Ammon's horn (tissue), 1 donor: ENCODE measurements at places on chromosomes 12 and 14.
A peak's percentile ranks its signal among the peaks of the same experiment; 100 is the strongest.

GRCh38 chr12:113302886-113303640 is 31.8 kb downstream of the SLC8B1 start:
- no peak for DNase-seq

- no peak for DNase-seq
These were observed 599.1 kb downstream of the CCER1 start for GRCh38 chr12:90355711-90356355.

- no peak for DNase-seq
These were observed 200.3 kb upstream of the NPAS3 start for GRCh38 chr14:32738206-32738871.

DNA sequence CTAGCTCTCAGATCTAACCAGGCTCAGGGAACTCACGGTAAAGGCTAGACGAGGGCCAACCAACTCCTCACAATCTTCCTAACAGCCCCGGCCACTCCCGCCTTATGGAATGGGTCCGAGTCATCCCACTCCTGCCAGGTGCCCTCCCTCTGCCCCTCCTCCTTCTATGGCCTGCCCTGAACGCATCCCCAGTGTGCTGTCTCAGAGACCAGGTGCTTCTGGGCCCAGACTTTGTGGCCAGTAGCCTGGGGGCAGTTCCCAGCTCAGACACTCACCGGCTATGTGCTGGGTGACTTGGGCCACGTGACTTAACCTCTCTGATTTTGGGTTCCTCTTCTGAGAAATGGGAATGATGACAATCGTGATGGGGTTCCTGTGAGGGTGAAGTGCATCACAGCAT is 22.5 kb downstream of the PAPLN start:
- DNase-seq = no peak

DNA sequence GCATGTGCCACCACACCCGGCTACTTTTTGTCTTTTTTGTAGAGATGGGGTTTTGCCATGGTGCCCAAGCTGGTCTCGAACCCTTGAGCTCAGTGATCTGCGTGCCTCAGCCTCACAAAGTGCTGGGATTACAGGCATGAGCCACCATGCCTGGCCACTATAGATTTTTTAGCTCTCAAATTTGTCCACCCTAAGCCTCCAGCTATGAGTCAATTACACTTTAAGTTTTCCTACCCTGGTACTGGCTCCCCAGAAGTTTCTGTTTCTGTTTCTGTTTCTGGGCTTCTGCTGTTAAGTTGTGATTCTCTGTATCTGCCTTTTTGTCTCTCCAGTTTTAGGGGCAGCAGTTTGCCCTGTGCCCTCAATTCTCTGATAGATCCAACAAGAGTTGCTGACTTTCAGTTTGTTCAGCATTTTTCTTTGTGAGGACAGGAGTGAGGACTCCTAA is 4.4 kb upstream of the TINF2 start:
- DNase-seq = no peak

DNA sequence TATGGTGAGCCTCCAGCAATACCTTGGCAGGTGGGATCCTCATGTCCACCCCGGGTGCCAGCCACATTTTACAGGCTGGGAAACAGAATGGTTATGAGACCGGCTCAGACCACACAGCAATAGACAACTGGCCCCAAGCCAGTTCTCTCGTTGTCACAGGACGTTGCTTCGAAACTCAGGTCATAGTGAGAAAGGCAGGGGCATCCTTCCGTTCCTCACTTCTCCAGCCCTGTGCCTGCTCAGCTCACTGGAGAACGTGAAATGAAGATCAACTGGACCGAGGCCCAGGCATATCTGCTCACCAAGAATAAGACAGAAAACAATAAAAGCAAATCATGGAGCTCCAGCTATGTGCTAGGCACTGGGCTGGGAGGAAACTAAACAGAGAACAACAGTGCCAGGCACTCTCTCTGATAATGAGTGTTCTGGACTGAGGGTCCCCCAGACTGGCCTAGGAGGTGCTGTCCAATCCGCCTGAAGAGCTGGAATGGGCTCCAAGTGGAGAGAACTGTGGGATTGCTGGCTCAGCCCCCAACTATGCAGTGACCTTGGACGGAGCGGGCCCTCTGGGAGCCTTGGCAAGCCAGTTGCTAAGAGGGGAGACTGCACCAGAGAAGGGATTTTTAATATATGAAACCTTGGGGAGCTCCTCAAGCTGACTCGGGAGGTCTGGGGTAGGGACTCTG is 18.8 kb upstream of the FAIM2 start:
- no peak for DNase-seq

DNA sequence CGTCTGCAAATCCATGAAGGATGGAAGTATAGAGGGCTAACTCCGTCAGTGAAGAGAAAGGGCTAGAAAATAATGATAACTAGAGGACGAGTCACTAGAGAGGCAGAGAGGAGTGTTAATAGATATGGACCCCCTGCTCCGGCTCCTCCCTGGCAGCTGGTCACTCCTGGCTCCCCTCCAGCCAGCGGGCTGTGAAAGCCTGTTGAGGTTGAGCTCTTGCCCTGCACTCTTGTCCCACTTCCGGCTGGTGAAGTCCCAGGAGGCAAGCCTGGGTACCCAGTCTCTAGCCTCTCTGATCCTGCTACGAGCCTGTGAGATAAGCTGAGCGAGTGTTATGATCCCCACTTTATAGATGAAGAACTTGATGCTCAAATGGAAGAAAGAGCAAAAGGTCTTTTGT is 90.3 kb downstream of the RFX4 start:
- no peak for DNase-seq

DNA sequence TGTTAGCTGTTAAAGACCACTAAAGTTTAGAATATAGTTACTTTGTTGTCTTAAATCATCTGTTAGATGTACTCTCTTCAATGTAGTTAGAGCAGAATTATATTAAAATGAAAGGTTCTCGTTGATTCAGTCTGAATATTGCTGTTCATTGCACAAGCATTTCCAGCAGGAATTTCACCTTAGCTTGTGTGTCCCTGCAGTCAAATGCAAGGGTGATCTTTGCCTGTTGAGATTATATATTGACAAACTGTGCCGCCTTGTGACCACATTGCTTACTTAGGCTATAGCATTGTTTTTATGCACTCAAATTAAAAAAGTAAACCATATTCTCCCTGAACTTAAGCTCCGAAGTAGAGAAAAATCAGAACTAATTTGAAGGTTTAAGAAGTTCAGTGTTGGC is 39.5 kb downstream of the ATP2A2 start:
- no peak for DNase-seq

DNA sequence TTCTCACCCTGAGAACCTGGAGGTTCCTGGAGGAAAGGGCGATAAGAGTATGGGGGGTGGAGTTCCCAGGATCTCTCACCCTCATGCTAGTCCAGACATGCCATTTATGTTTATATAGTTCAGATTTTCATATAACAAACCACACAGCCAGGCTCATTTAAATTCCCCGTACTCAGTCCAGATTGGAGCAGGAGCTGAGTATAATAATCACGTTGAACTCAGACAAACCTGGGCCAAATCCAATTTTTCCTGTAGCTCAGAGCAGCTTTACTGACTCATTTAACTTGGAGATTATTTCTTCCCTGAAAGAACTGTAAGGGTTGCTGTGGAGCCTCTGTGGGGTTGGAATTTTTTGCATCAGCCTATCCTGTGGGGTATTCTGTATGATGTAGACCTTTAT is 660.8 kb downstream of the TMEM121 start:
- DNase-seq = no peak

DNA sequence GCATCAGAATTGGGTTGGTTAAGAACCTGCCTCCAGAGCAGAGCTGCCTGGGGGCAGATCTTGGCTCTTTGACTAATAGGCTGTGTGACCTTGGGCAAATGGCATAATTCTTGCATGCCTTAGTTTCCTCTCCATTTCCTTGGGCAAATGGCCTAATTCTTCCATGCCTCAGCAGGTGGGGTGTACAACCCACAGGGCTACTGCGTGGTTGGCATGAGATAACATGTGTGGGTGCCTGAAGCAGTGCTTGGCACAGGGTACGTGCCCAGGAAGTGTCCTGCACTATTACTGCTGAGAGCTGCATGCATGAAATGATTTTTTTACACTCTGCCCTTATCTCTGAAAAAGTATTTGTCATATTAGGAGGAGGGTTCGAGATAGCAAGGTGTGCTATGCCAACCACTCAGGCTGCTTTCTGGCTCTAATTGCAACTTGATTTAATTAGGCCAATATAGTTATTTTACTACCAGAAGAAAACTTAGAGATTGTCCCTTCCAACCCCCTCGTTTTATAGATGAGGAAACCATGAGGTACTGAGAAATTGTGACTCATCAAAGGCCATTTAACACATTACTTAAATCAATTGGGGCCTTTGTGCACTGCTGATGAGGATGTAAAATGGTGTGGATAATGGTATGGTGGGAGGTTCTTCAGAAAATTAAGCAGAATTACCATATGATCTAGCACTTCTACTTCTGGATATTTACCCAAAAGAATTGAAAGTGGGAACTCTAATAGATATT is 161.6 kb upstream of the HIF1A start:
- DNase-seq = no peak

GRCh38 chr12:10408842-10409241 is 715 bp downstream of the KLRC4 start:
- DNase-seq = no peak

DNA sequence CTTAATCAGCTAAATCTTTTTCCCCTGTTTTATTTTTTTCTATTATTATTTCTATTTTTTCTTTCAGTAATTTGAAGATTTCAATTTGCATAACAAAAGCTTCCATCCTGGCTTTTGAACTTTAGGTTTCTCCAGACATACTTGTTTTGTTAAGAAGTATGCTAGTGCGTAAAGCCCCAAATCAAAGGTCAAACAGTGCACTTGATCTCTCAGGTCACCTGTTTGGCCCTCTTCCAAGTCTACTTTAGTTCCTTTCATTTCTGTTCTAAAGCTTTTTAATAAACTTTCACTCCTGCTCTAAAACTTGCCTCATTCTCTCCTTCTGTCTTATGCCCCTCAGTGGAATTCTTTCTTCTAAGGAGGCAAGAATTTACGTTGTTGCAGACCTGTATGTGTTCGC is 54.6 kb upstream of the ATXN7L3B start:
- DNase-seq = no peak

- no peak for DNase-seq
These were observed 165.3 kb downstream of the SNAPC1 start for GRCh38 chr14:61927520-61927919.

- DNase-seq = peak; percentile 80
These were observed at the start of gene STAT6 for GRCh38 chr12:57111031-57111734. Gene STAT6, minus strand, starts transcription at chr12:57111362. Its CDS starts 3,084 bp downstream, at chr12:57108278.

DNA sequence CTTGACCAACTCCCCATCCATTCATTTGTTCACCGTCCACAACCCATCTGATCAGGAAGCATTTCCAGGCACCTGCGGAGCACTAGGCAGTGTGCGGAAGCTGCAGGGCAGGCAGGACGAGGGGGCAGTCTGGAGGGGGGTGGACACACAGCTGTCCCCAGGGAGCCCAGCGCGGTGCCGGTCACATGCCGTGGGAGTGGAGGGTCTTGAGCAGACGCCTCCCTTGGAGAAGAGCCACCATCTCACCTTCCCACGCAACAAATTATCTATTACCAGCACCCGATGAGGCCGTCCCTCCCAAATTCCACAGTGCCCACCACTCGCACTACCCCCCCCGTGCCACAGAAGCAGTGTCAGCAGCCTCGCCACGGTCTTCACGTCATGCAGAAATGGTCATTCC is 10.8 kb downstream of the DLK1 start:
- no peak for DNase-seq

GRCh38 chr12:130254461-130255276 is 83.0 kb upstream of the PIWIL1 start:
- peak; percentile 83 for DNase-seq

GRCh38 chr14:95519699-95520098 is 3.2 kb upstream of the SYNE3 start:
- no peak for DNase-seq

DNA sequence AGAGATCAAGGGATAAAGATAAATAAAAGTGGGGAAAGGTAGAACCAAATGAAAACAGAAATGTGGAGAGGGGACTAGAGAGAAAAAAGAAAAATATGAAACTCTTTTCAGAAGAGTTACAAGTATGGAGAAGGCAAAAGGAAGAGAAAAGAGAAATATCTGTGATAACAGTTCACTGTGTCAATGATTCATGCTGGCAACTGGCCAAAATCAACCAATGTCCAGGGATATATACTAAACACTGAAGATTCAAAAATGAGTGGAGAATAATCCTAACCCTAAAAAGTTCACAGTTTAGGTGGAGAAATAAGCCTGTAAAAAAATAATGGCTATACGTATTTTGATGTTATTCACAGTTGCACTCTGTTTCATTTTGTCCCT is 372.3 kb upstream of the KITLG start:
- no peak for DNase-seq

DNA sequence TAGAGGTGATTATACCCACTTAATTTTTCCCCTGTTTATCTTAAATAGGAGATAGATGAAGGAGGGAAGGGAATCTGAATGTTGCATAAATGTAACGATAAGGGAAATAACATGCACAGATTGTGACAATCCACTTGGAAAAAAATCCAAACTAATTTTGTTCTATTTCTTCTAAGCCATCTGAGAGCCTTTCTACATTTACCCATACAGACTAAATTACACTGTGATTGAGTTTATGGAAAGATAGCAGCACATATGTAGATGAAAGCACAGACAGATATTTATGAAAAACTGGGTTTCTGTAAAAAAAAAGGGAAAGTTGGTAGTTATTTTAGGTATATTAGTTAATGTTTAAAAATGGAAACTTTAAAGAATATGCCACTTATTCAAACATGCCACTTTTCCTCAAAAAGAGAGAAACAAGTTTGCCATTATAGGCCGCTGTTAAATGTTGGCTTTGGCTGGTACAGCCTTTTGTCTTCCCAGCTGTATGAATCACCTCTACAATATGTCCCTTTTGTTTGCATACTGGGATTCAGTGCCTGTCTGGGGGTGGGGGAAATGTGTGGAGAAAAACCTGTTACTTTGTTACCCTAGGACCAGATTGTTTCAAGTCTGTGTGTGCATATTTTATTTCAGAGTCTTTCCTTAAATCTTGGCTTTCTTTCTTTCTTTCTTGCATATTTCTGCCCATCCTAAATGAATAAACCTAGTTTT is 470.2 kb upstream of the LMO3 start:
- DNase-seq = peak; percentile 48

DNA sequence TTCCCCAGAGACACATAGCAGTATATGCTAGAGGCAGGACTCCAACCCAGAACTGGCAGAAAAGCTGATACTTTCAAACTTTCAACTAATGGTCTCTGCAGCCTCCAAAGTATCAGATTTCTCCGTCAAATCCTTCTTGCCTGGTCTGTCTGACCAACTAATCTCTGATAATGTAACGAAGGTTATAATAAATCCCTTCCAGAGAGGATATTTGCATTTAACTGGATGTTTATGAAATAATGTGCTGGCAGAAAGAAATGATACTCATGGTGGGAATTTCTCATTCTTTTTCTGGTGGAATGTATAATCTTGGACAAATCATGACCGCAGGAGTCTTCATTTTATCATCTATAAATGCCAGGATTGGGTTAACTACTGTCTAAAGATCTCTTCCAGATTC is 860.3 kb downstream of the DIO2 start:
- no peak for DNase-seq

GRCh38 chr14:76191297-76191696 is 39.6 kb downstream of the GPATCH2L start:
- DNase-seq = peak; percentile 70

DNA sequence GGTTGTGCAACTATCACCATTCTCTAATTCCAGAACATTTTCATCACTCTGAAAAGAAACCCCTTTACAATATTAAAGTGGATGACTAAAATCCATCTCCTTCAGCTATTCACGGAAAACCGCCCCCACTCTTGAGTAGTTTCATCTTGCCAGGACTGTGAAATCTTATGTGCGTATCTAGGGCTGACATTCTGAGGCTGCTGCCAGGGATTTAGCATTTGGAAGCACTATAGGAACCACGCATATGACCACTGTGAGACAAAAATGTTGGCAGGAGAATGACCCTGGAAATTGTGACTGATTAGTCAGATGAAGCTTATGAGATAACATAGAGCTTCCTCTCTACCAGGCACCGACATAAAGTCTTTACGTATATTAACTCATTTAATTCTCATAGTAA is 305.2 kb upstream of the PDE3A start:
- DNase-seq = no peak
